ENCODE measurements at places on chromosomes 7 and 10. TPM values are rescaled to one million over a fixed set of nuclear protein-coding genes. Genes with fewer than 3 reads are reported as not detected.

- no peak for DNase-seq
These were observed 139.9 kb downstream of the SH3PXD2A start for GRCh38 chr10:103715430-103715829.

DNA sequence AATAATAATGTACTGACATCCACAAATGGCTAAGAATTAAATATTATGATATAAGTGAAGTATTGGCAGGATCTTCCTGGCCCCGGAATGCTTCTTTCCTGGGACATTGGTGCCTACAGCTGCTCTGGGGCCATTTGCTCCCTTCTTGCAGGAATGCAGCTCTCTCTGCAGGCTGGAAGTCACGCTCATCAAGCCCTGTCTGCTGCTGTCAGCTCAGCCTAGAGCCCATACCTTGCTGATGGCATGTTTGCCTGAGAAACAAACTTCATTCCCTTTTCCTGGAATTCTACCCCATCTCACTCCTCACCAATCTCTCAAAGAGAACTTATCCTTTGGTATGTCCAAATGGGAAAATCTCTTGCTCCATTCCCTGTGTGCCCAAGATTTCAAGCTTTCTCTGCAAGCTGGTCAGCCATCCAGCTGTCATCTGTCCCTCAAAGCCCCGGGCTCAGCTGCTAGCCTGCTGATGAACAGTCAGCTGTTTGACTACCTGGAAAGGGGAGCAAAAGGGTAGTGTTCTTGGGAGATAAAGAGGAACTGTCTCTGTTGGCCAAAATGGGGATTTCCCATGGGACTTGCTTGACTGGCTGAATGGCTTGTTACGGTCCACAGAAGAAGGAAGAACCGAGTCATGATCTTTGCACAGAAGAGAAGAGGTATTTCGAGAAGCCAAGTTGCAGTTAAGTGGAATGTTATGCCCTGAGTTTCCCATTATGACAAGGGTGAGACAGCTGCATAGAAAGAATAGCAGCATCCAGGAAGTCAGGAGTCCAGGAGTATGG is 12.0 kb upstream of the RASSF4 start:
- DNase-seq = no peak

DNA sequence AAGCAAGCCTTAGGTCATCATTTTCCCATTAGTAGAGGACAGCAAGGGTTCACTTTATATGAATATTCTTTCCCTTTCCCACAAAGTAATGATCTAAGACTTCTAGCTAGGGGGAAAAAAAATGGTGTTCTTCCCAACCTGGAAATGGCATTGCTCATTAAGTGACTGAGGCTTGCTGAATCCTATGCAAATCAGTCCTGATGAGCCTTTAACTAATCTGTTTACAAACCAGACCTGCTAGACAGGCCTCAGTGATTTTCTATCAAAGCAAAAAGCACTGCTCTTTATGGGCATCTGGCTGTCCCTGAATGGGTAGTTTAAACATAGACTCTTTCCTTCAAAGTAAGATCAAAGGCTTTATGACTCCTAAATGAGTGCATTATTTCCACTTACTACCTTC is 146.3 kb downstream of the HIBADH start:
- DNase-seq = no peak

- DNase-seq = no peak
These were observed 505.6 kb downstream of the HTR7 start for GRCh38 chr10:90352288-90352687.

DNA sequence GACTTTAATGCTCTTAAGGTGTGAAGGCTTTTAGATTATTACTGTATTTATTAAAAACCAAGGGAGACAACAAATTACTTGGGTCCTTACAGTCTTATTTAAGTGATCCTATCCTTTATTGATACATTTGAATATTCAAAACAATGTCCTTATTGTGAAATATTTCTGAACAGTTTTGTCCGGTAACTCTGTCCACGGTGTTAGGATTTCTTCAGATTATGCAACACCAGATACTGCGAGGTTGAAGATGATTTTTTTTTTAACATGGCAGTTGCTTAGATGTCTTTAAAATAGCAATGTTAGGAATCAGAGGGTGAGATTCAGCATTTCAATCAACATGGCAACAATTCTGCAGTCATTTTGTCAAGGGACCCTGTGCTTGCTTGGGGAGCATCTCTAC is 176.5 kb downstream of the CSTF2T start:
- DNase-seq = no peak

CXCL12 gene
- not detected for total RNA-seq

Data from T-helper 17 cell (primary cell).